ENCODE measurements at places on chromosomes 16 and 17. TPM values are rescaled to one million over a fixed set of nuclear protein-coding genes. Genes with fewer than 3 reads are reported as not detected.
A peak's percentile ranks its signal among the peaks of the same experiment; 100 is the strongest.

DNA sequence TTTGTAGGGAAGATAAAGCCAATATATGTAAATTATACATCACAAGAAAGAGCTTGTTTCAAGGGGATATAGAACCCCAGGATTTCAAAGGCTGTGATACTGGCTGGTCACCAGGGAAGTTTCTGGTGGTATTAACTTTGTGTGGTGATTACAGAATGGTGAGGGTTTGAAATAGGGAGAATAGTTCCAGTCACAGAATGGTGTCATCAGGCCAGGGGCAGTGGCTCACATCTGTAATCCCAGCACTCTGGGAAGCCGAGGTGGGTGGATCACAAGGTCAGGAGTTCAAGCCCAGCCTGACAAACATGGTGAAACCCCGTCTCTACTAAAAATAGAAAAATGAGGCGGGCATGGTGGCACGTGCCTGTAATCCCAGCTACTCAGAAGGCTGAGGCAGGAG, 183.8 kb upstream of the XYLT1 start:
- no peak for DNase-seq

DNA sequence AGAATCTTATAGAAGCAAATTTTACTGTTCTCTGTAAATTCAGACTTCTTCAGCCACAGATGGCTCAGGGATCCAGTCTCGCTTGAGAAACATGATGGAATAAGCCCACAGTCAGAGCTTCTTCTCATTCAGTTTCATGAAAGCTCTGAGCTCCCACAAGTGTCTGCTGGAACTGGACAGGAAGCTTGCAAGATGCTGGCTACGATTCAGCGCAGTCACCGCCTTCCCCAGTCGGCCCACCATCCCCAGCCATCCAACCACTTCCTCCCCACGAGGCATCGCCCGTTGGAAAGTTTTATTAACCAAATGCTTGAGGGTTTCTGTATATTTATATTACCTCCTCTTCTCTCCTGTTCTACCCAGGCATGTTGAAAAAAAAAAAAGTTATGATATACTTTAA, 171.7 kb downstream of the ZFHX3 start:
- DNase-seq: peak; percentile 87

- no peak for DNase-seq
Observed at GRCh38 chr16:20740007-20740883, 1.4 kb downstream of the THUMPD1 start.

- DNase-seq: no peak
Observed at GRCh38 chr16:50574745-50575136, 26.5 kb downstream of the NKD1 start.

DNA sequence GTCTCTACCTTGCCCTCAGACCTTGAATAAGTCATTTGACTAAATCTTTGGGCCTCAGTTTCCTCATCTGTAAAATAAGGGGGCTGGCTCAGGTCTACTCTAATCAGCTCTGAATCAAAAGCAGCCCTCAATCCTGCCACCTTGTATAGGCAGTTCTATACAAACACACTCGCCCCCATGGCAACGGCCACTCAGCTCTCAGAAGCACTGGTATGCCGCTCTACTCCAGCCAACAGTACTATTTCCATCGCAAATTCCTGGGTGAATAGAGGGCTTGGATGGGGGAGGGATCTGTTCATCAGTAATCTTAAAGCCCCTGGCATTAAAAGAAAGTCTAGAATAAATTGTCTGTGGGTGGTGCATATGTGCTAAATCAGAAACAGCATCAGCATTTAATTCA, 21.2 kb upstream of the TAOK1 start:
- DNase-seq: no peak

DNA sequence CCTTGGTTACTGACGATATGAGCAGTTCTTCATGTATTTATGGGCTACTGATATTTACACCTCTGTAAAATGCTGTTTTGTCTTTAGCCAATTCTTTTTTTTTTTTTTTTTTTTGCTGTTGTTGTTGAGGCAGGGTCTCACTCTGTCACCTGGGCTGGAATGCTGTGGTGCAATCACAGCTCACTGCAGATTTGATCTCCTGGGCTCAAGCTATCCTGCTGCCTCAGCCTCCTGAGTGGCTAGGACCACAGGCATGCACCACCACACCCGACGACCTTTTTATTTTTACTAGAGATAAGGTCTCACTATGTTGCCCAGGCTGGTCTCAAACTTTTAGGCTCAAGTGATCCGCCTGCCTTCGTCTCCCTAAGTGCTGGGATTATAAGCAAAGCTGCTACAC, 225.0 kb upstream of the AXIN2 start:
- DNase-seq: no peak

- DNase-seq: no peak
Observed at GRCh38 chr16:31478956-31479355, 4.0 kb upstream of the SLC5A2 start.

DNA sequence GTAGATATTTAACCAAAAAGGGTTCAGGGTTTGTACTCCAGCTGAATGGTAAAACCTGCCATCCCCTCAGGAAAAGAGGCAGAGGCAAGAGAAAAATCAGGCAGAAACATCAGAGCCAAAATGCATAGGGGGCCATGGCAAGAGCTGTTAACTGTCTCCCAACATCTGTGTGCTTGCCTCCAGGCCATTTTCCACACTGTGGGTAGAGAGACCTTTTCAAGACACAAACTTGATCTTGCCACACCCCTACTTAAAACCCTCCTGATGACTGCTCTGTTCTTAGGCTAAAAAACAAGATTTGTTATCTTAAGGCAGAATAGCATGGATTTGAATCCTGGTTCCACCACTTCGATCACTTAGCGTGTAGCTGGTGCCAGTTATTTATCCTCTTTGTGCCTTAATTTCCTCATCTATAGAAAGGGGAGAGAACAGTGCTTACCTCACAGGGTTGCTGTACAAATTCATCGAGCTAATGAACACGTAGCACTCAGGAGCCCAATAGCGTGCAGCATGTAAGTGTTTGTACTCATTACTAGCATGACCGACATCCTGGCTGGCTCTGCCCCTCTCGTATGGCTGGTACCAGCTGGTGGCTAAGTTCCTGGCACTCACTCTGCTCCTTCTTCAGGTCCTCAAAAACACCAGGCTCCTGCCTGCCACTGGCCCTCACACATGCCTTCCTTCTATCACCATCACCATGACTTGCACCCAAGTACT, 25.8 kb downstream of the STAT3 start:
- DNase-seq: no peak

GRCh38 chr17:71412803-71413202, 708.0 kb upstream of the SOX9 start:
- no peak for DNase-seq

GRCh38 chr17:162689-163088, 18.8 kb downstream of the DOC2B start:
- no peak for DNase-seq

DNA sequence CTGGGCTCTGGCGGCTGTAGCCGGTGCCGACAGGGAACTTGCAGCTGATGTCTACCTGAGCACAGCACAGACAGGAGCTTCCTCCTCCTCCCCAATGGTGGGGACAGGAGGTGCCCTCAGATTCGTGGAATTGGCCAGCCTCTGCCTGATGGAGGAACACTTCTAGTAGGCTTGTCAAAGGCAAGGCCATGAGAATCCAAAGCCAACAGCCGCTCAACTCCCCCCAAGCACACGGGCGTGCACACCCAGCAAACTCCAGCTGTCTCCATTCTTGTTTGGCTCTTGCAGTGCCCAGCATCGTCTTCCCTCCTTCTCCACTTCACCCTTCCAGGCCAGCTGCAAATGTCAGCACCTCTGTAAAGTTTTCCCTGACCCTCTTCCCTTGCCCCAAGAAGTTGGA, 35.1 kb downstream of the SCNN1G start:
- DNase-seq: no peak

- peak; percentile 93 for DNase-seq
Observed at GRCh38 chr17:17496189-17497064, at the start of gene RASD1. TSS of gene RASD1 (minus strand) at chr17:17496395. CDS start at chr17:17496181, 214 bp downstream.

- no peak for DNase-seq
Observed at GRCh38 chr16:75392906-75393305, 40.4 kb downstream of the CFDP1 start.

The SERPINF2 gene
- total RNA-seq: 1.5 TPM

The KRT25 gene
- total RNA-seq: not detected

The SPATA22 gene
- total RNA-seq: 0.82 TPM

The STAC2 gene
- total RNA-seq: 0.82 TPM

The GFER gene
- 11.9 TPM for total RNA-seq

The C1QL1 gene
- 3.6 TPM for total RNA-seq
